ENCODE measurements at places on chromosomes 7 and 10.

DNA sequence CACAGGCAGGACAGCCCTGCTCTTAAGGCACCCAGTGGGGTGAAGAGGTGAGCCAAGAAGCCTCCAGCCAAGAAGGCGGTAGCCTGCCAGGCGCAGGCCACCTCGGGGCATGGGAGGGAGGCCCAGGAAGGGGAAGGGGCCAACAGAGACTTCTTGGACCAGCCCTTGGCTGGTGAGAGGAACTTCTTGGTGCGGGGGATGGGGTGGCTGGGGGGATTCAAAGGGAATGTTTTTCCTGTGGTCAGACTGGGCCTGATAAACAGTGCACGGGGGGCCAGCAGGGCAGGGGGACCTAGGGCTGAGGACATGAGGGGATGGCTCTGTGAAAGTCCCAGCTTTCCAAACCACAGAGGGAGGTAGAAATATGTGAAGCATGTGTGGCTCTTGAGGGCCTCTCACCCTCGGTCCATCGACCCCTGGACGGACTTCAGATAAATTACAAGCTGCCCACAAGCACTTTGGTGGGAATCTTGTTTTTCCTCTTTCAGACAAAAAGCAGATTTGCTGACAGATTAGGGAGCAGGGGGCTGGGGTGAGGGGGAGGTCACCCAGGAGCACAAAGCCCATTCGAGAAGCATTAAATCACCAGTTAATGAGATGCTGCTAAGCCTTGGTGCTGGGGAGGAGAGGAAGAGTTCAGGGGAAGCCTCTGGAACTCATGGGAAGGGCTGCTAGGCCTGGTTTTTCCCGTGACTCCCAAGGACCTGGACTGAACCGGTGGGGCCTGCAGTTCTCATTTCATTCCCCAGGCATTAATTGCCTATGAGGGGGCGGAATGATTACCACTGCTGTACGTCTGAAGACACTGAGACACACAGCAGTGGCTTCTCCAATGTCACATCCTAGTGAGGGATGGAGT lies 11.3 kb downstream of the CRYGN start:
- peak; percentile 38 for DNase-seq

GRCh38 chr7:45890902-45891461 lies 2.7 kb downstream of the IGFBP1 start:
- DNase-seq: no peak

DNA sequence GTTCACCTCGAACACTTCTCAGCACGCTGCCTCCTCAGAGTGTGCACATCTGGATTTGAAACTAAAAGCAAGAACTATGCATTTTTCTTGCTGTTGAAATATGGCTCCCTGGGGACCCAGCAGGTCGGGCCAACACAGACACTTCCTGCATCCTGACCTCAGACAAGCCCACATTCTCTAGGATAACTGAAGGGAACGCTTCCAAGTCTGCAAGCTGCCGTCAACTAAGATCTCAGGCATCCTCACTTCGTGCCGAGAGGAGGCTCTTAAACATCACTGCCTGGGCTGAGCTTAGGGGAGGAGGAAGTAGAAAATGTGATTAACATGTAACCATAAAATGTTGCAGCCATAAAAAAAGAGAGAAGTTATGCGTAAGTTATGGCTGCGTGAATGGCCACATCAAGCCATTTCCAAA lies 65.5 kb downstream of the PYROXD2 start:
- no peak for DNase-seq

DNA sequence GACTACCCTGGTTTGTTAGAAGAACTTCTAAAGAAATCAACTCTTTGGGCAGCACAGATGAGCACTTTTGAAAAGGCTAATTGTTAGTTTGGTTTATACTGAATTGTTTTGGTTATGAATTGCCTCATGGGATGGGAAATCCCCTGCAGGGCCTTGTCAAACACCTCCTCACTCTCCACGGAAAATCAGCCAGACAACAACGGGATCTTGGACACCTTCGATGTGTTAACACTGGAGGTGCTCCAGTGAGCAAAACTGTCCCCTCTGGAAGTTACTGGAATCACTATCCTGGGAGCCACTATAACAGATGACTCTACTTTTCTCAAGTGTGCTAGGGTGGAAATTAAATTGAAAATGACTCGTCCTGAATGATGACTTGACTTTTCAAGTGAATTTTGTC lies 38.7 kb downstream of the CDK6 start:
- DNase-seq: peak; percentile 34

DNA sequence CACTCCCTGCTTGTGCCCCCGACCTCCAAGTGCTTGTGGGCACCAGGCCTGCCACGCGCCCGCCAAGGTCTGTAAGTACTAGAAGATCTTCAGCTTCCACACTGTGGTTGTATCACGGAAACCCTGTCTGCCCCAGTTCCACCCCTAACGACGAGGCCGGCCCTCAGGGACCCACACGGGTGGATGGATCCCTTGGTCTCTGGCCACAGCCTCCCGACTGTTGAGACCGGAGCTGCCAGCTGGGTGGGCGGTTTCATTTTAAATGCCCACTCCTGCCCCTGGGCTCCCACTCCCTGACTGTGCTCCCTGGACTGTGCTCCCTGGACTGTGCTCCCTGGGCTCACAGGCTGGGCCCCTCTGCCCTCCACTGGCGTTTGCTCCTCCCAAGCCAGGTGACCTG lies 50.1 kb downstream of the DPYSL4 start:
- DNase-seq: no peak

- no peak for DNase-seq
These were observed 28.0 kb upstream of the ADRB1 start for GRCh38 chr10:114015708-114016107.

GRCh38 chr10:14023673-14024328 lies 306.9 kb downstream of the FRMD4A start:
- DNase-seq: no peak

DNA sequence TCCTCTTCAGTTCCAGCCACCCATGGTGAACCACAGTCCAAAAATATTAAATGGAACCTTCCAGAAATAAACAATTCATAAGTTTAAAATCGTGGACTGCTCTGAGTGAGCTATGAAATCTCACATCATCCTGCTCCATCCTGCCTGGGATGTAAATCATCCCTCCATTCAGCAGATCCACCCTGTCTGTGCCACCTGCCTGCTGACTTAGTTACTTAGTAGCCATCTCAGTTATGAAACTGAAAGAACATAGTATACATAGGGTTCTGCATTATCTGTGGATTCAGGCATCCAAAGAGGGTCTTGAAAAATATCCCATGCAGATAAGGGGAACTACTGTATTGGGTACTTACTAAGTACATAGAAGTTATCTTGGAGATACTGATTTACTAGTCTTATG lies 89.0 kb downstream of the ST8SIA6 start:
- no peak for DNase-seq

DNA sequence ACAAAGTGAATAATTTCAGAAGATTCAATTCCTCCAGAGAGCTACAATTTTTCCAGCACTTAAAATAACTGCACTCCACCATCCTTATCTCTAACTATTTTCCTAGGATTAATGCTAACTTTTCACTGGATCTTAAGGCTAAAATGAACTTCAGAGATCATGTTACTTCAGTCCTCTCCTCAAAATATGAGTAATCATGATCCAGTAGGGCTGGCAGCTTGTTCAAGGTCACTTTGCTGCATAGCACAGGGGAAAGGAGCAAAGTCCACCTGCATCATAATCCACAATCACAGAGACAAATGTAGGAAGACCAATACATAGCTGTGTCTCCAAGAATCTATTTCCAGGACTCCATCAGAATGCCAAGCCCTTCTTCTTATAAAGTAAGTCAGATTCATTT lies 150.3 kb downstream of the LRRTM3 start:
- no peak for DNase-seq

GRCh38 chr10:75094465-75094864 lies 17.0 kb upstream of the SAMD8 start:
- DNase-seq: no peak

- DNase-seq: no peak
These were observed 144.7 kb downstream of the TRIL start for GRCh38 chr7:28813243-28813962.

GRCh38 chr7:27207348-27207985 lies 7.6 kb upstream of the HOXA13 start:
- no peak for DNase-seq

- DNase-seq: no peak
These were observed 123.1 kb downstream of the GNAI1 start for GRCh38 chr7:80257756-80258155.
